ENCODE measurements at places on chromosomes 5 and 9. TPM values are rescaled to one million over a fixed set of nuclear protein-coding genes. Genes with fewer than 3 reads are reported as not detected.

The DNLZ gene
- 46.6 TPM for polyA plus RNA-seq

The LRRC14B gene
- polyA plus RNA-seq: 0.51 TPM

The SLC45A2 gene
- polyA plus RNA-seq: not detected

The CEP120 gene
- 36.7 TPM for polyA plus RNA-seq

GRCh38 chr5:102018690-102019089, 277.4 kb downstream of the SLCO4C1 start:
- H3K27ac ChIP-seq: no peak overlapping the region
- H3K4me3 ChIP-seq: no peak overlapping the region
- H3K36me3 ChIP-seq: no peaks in the 10 kb centered on the region
- no peaks in the 10 kb centered on the region for H3K27me3 ChIP-seq
- DNase-seq: no peak

DNA sequence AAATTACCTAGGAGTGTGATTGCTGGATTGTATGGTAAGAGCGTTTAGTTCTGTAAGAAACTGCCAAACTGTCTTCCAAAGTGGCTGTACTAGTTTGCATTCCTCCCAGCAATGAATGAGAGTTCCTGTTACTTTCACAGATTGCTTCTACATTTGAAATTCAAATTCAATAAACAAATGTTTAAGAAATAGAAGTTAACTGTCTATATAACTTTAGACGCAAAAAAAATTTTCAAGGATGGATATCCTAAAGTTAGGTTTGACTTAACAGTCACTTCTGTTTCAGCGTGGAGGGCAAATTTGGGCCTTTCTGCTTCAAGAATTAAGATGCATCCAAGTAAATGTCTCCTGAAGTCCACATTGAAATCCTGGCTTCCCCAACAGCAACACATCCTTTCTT, 445.6 kb downstream of the TAF11L14 start:
- H3K36me3 ChIP-seq: no peaks in the 10 kb centered on the region
- no peaks in the 10 kb centered on the region for H3K4me1 ChIP-seq
- no peaks in the 10 kb centered on the region for H3K27me3 ChIP-seq
- no peak overlapping the region for H3K27ac ChIP-seq

- no peak for DNase-seq
- H3K27me3 ChIP-seq: no peaks in the 10 kb centered on the region
- H3K27ac ChIP-seq: no peak overlapping the region
Measured at GRCh38 chr5:80622756-80623155, 31.7 kb upstream of the MSH3 start.

DNA sequence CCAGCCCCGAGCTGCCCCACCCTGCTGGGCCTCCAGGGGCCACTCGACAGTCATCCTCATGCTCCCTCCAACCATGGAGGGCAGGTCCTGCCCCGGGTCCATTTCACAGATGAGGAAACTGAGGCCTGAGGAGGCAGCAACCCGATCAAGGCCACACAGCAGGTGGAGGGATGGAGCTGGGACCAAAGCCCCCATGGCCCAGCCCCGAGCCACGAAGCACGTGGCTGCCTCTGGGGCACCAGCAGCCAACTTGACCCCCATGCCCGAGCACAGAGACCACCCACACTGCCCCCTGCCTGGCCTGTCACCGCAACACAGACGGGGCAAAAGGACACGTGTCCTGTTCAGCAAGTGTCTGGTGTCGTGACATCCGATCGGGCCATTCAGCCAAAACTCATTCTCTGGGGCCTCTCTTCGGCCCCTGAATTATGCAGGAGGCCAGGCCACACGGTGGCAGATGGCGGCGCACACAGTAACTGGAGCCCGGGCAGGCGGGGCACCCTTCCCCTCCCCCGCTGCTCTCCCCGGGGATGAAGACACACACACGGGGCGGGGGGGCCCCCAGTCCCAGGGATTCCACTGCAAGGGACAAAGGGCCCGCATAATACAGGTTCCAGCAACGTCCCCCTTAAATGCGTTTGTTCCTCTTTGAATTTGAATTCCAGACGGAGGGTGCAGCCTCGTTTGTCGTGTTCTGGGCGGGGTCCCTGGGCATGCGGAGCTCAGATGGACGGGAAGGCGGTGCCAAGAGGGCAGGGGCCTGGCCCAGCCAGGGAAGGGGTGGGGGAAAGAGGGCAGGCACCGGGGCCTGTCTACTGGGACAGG, 29.4 kb upstream of the TMEM250 start:
- no peaks in the 10 kb centered on the region for H3K27me3 ChIP-seq
- no peak for DNase-seq
- H3K4me1 ChIP-seq: no peaks in the 10 kb centered on the region
- no peak overlapping the region for H3K4me3 ChIP-seq
- H3K27ac ChIP-seq: no peak overlapping the region

DNA sequence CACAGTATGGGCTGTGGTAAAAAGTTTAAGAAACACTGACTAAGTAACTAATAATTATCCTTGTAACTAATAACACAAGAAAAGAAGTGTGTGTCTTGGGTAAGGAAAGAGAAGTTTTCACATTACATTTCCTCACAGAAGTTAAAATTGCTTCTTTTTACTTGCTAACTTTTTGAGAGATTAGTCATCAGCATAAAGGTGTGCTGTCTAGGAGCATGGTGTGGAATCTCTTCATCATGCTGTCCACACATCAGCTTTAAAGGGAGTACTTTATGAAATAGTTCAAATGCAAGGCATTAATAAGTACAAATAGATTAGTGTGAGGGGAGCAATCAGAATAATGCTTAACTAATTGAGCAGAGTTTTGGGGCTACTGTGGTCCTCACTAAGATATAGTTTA, 29.8 kb downstream of the WDR36 start:
- H3K27ac ChIP-seq: no peak overlapping the region
- H3K4me3 ChIP-seq: no peak overlapping the region
